ENCODE measurements at places on chromosomes 7 and 10.

GRCh38 chr7:5689716-5690115 lies 91.7 kb downstream of the RNF216 start:
- DNase-seq: no peak

GRCh38 chr10:53719658-53720057 lies 947.1 kb upstream of the MBL2 start:
- DNase-seq: no peak

DNA sequence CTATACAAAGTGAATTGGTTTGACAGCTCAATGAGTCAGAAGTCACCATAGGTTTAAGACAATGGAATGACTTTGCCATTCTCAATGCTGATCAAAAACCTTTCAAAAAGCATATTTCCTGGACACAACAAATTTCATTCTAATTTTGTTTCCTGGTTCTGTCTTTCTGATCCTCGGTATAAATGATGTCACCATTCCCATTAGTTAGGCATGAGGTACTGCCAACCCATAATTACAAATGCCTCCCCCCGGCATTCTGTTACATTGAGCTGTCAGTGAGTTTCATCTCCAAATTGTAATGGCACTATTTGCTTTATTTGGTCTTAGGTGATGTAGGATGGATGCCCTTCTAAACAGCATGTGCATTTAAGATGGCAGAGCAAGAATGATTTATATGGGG lies 81.7 kb upstream of the NFE2L3 start:
- DNase-seq: no peak

- DNase-seq: no peak
Observed at GRCh38 chr10:31036209-31036608, 4.5 kb upstream of the ZNF438 start.

GRCh38 chr10:71397296-71398212 lies 834 bp downstream of the CDH23 start:
- DNase-seq: no peak

GRCh38 chr7:79652619-79653018 lies 199.2 kb upstream of the MAGI2 start:
- no peak for DNase-seq

Data from SIG-M5 (cell line).